ENCODE measurements at places on chromosomes 1 and 21.

DNA sequence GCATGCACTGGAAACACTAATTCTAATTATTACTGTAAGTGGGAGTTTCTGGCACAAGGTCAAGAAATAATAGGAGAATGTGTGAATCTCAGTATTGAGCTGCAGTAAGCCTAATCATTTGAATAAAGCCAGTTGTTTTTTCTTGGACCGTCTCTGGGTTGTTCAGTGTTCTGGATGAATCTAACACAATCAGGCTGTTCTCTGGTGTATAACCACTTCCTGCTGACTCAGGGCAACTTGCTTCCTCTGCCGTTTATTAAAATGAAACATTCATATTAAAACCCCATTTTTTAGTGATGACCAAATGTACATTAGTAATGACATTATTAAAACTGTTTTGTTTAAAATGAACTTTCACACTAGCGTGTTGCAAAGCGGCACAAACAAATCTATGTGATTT, 273.1 kb upstream of the SNX7 start:
- peak; percentile 88 for DNase-seq

- DNase-seq, result no peak
Measured at GRCh38 chr1:160158031-160158430, 6.6 kb downstream of the ATP1A4 start.

GRCh38 chr1:118974661-118975060, 13.5 kb downstream of the TBX15 start:
- no peak for DNase-seq

DNA sequence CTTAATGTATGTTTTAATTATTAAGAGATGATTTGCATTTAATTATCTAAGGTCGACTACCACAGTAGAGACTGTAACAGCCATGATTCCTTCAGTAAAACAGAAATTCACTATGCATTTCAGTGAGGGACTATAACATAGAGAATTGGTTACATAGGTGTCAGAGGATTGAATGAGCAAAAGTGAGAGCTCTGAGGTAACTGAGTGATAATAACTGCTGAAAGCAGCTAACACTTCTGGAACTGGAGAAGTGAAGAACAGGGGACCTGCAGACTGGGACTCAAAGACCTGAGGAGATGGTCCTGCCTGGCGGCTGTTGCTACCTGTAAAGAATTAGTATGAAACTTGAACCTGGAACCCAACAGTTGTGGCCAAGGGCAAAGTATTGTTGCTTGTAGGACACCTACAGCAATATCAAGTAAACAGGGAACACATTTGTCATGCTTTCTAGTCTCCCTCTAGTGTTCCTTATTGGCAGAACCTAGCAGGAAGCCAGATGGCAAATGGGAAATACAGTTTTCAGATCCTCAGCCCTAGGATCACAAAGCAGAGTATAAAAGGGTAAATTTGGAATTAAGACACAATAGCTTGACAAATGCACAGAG, 110.6 kb downstream of the HS2ST1 start:
- DNase-seq, result peak; percentile 64
